ENCODE measurements at places on chromosomes 6 and 20.

DNA sequence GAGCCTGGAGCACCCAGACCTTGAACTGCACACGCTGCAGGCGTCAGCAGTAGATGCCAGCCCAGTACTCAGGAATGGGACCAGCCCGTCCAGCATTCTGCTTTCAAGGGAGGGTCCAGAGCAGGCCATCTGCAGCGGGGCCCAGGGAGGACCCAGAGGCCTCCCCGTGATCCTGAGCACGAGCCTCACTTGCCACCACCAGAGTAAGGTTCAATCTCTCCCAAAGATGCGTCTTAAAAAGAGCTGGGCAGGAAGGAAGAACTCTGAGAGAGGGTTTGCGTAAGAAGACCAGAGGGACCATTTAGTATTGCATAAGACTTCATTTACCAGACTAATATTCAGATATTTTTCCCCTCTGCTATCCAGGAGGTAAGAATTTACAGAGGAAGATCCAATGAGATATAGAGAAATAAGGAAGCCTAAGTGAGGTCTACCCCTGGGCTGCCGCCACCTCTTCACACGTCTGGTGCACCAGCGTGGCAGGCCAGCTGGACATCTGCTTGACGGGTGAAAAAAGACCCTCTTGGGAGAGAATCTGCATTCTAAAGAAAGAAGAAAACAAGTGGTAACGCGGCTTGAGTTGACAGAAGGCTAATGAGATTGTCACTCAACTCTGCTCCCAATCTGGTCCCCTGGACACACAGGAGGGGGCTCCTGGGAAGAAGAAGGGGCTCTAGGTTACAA, 107.3 kb downstream of the PRND start:
- no peak for DNase-seq

GRCh38 chr20:1973601-1974440, 20.0 kb downstream of the PDYN start:
- DNase-seq: no peak

DNA sequence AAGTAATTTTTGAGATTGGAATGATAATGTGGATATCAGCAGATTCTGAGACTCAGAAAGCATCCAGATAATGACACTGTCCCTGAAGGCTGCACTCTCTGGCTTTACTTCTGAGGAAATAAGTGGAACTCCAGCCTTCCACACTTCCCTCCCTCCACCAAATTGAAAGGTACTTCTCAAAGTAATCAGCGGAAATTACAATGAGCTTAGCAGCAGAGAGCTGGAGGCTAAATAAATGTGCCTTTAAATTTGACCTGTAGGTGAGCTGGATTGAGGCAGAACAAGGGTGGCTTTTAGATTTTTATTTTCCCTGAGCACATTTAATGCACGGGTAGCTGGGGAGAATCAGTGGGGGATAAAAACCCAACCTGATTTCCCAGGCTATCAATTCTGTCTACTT, 39.3 kb upstream of the RNF144B start:
- DNase-seq: no peak

DNA sequence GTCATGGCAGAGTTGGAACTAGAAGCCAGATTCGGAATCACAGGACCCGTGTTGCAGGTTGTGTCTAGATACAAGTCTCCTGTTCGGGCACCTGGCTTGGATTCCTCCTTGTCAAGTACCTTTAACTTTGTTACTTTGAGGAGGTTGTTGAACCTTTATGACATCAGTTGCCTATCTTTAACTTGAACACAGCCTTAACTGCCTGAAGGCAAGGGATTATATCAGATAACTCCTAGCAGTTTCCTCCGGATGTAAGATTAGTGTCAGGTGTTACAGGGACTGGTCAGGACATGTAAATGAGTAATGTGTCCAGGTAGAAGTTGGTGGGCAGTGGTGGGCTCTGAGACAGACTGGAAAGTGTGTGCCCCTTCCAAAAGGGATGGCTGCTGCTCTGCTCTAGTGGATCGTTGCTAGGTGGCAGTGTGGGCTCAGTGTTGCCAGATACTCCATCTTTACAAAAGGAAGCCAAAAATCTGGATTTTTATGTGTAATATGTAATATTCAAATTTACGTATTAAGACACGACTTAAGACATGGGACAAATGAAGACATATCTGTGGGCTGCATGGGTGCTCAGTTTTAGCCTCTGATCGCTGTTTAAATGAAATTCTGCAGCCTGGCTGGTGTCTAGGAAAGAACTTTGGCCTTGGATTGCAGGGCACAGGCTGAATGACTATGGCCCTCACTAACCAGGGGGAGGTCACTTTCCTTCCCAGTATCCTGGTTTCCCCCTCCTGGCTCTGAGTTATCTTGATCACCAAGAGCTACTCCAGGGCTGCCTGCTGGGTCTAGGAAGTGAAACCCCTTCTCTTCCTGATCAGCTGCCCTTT, 27.1 kb downstream of the CHMP4B start:
- DNase-seq: no peak

Measured in stimulated activated CD8-positive, alpha-beta memory T cell treated with anti-CD3 and anti-CD28 coated beads, Interleukin-4, amount 100 ng/mL, for 1 hour (primary cell).